ENCODE measurements at places on chromosomes 12 and 14.

GRCh38 chr14:69879175-69880043 is at the start of gene SMOC1:
Gene SMOC1, plus strand, starts transcription at chr14:69879416. Its CDS starts 263 bp downstream, at chr14:69879679.
- DNase-seq, result no peak

- DNase-seq, result peak; percentile 43
These were observed 10.0 kb downstream of the LRCOL1 start for GRCh38 chr12:132600048-132601032.

- peak; percentile 69 for DNase-seq
These were observed 3.6 kb downstream of the TNS2 start for GRCh38 chr12:53053218-53054111.

DNA sequence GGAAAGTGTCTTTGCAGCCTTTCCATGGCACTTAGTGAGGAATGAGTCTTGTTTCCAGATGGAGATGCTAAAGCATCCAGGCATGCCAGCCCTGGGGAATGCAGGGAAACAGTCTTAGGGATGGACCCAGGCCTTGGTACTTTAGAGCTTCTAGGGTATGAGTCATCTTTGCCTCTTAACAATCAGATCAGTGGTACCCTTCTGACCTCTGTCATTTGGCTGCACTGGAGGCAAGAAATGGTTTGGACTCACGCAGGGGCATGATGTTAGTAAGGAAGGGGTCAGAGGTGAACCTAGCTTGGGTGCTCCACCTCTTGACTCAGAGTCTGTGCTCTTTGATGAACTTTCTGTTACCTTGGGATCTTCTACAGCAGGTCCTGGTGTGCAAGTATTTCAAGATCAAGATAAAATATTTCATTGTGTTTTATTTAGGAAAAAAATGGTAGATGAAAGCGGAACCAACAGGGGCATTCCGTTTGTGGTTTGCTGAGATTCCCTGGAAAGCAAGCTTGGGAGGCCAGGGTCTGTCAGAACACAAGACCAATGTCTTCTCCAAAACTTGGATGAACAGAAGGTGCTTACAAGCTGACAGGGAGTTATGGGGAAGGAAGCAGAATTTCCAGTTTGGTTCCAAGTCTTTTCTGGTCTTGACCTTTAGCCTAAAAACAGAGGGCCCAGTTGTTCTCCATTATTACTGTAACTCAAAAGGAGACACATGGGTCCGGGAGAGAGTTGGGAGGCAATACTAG is 216.2 kb downstream of the ZFP36L1 start:
- DNase-seq, result no peak

DNA sequence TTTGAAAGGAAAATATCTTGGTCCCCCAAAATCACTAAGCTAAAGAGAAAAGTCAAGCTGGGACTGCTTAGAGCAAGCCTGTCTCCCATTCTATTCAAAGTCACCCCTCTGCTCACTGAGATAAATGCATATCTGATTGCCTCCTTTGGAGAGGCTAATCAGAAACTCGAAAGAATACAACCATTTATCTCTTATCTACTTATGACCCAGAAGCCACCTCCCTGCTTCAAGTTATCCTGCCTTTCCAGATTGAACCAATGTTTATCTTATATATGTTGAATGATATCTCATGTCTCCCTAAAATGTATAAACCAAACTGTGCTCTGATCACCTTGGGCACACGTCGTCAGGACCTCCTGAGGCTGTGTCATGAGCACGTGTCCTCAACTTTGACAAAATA is 14.6 kb upstream of the CCDC196 start:
- DNase-seq, result no peak

- no peak for DNase-seq
These were observed 111.5 kb downstream of the PRMT8 start for GRCh38 chr12:3602488-3602887.

GRCh38 chr12:105280966-105281693 is 45.2 kb upstream of the APPL2 start:
- no peak for DNase-seq

- no peak for DNase-seq
These were observed 4.6 kb downstream of the ZNF384 start for GRCh38 chr12:6684609-6685008.

DNA sequence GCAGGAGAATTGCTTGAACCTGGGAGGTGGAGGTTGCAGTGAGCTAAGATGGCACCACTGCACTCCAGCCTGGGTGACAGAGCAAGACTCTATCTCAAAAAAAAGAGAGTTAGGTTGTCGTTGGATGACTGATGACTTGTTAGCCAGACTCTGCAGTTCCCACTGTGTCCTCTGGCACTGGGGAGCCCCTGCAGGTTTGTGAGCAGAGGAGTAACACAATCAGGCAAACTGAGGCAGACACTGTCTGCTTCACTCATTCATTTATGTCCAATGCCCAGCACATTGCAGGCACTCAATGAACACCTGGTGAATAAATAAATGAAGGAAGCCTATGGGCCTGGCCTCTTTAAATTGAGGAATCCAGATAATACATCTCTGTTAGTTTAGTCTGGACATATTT is 41.2 kb upstream of the BCL11B start:
- DNase-seq, result no peak

DNA sequence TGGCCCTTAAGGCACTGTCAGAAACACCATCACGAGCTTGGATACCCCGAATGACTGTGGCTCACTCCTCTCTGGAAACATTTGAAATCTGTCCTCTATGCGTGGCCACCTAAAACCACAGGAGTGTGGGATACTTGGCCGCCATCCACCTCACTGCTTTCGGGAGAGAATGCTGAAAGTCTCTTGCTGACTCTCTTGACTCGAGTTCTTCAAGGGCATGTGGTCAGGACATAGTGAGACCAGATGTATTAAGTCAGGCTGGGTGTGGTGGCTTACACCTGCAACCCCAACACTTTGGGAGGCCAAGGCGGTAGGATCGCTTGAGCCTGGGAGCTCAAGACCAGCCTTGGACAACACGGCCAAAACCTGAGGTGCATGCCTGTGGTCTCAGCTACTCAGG is 174.7 kb upstream of the ALG10B start:
- no peak for DNase-seq

- DNase-seq, result no peak
These were observed 142.1 kb downstream of the CNTN1 start for GRCh38 chr12:40834321-40834720.

DNA sequence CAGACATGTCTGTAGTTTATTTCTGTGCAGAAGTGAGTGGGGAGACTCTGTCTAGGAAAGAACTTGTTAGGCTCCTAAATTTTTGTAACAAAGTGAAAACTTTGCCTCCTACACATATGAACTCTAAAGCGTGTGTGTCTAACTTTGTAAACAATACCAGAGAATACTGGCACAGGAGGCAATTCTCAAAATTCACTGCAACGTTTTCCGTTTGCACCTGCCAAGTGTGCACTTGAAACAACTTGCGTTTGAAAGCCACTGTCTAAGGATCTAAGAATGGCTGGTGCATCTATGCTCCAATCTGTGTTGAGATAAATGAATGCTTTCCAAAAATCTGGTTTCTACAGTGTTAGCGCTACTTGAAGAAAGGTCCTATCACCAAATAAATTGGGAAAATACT is 15.3 kb downstream of the GRIP1 start:
- DNase-seq, result no peak

DNA sequence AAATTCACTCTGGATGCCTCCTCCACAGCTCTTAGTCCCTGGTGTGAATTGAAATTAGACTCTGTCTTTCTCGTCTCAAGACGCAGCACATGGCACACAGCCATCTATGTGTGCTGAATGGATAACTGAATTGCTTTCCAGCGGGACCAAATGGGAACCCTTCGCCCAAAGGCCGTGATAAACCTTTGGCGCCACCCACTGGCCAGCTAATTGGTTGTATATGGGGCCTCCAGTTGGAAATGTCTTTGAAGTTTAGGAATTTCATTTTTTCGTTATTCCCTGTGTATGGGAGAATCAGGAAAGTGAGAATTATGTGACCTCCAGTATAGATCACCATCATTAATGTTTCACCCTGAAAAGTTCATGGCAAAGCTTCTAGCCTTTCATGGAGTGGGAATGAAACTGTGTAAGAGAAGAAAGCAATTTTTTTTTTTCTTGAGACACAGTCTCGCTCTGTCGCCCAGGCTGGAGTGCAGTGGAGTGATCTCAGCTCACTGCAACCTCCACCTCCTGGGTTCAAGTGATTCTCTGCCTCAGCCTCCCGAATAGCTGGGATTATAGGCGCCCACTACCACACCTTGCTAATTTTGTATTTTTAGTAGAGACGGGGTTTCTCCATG is 9.8 kb upstream of the HSP90AA1 start:
- peak; percentile 78 for DNase-seq

DNA sequence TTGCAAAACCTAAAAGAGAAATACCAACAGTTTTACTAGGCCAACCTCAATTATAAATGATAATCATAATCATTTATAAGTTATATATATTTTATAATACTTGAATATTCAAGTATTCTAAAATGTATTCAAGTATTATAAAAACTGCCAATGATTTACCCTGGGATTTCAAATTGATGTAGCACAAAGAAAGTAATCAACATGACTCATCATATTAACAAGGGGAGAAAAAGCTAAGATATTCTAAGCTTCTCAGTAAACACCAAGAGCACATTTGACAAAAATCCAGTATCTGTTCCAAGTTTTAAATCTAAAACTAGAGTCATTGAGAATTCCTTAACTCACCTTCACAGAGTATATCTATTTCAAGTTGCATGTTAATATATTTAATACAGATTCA is 56.1 kb downstream of the CAPZA3 start:
- DNase-seq, result no peak

- DNase-seq, result no peak
These were observed 31.3 kb upstream of the SLC10A1 start for GRCh38 chr14:69828354-69828753.

- no peak for DNase-seq
These were observed 322.5 kb downstream of the SYT1 start for GRCh38 chr12:79187032-79187431.

DNA sequence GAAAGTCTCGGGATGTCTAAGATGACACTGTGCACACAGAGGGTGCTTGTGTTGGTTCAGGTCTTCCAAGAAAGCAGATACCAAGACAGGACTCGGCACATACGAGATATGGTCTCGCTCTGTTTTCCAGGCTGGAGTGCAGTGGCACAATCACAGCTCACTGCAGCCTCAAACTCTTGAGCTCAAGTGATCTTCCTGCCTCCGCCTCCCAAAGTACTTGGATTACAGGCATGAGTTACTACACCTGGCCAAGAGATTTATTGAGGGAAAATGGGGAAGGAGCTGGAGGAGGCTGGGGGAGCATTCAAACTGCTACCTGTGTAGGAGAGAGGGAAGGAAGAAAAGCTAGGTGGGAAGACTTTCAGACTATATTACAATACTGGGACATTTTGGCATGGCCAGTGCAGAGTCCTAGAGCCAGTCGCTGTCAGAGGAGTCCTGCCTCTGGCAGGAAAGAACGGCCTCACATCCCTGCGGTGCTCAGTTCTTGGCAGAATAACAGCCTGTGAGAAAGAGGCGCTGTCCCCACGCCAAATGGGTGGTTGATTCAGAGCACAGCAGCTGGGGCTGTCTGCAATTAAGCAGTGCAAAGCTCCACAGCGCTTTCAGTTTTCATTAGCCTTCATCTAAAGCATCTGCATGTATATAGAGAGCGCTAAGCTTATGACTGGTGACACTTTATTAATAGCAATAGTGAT is 18.3 kb downstream of the SLC17A8 start:
- no peak for DNase-seq

DNA sequence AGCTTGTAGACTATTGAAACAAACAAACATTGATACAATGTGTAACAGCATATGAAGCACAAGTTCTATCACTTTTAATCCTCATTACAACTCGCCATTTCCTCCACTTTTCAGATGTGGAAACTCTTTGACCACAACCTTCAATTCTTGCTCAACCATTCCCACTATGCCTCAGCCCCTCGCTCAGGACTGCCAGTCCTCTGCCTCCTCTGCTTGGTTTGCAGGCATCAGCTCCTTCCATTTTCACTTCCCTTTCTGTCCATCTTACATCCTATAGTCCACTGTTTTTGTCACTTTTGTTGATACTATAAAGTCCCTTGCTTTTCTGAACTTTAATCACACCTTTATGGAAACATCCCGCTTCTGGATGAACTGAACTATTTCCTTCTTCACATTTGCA is 28.2 kb upstream of the CD27 start:
- DNase-seq, result no peak

GRCh38 chr14:24959791-24960331 is 90.1 kb downstream of the STXBP6 start:
- DNase-seq, result no peak

- peak; percentile 40 for DNase-seq
These were observed 1.6 kb downstream of the ZFP36L1 start for GRCh38 chr14:68791078-68791901.

- no peak for DNase-seq
These were observed 154.4 kb upstream of the MAX start for GRCh38 chr14:65256714-65257113.

DNA sequence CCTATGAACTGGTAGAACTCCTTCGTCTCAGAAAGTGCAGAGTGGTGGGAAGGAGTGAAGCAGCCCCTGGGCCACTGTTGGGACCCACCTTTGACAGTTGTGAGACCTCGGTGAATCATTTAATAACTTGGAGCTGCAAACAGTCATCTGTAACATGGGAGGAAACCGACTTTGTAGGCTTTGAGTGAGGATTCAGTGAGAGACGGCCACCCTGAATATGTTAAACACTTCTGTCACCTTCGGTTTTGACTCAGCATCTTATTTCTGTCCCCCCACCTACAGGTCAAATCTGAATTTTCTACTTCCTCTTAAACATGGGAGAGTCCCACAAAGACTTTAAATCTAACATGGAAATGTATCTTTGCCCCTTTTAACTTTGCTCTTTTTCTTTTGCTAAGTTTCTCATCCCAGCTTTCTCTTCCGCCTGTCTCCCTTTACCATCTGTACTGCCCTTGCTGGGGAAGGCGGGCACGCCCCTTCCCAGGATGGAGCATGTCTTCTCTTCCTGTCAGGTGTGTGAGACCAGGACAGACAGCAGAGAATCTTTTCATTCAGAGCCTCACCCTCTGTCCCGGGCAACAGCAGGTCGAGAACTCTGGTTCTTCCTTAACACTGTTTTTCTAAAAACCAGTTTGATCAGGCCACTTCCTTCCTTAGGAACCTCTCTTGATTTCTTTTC is 37.1 kb downstream of the ZC3H14 start:
- DNase-seq, result no peak

DNA sequence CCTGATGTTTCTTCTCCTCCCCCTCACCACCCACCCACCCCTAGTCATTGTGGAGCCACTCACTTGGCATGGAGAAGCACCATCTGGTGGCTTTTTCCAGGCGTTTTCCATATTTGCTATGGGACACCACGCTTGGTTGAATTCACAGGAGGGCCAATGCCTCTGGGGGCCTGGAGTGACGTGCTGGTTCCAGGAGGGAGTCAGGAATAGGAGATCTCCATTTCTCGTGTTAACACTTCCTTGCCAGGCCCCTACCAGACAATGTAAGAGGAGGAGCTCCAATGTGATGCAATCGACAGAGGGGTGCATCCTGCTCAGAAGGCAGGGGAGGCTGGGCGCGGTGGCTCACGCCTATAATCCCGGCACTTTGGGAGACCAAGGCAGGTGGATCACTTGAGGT is 21.6 kb upstream of the TESC start:
- no peak for DNase-seq

DNA sequence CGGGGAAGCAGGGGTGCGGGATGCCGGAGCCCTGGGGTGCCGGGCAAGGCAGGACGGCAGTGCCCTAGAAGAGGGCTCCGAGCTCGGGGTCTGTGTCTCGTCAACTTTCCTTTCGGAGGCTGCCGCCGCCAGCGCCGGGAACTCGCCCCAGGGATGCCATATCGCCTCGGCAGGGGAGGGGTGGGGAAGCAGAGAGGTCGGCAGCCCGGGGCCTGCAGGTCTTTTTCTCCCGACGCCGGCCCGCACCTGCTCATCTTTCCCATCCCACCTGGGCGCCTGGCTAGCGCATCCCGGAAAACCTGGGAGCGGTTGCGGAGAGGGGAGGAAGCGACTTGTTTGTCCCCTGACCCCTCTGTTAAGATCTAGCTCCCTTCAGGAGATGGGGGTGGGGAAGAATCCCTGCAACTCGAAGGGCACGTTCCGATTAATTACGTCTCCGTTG is 547 bp downstream of the CNTN1 start:
- no peak for DNase-seq

All from activated T-cell treated with anti-CD3 and anti-CD28 coated beads, Interleukin-2, amount 50 U/mL, for 1 hour (primary cell).